ENCODE measurements at places on chromosomes 1 and 21. TPM values are rescaled to one million over a fixed set of nuclear protein-coding genes. Genes with fewer than 3 reads are reported as not detected.
A peak's percentile ranks its signal among the peaks of the same experiment; 100 is the strongest.

GRCh38 chr1:87202922-87203655 is 125.6 kb upstream of the LMO4 start:
- DNase-seq, result no peak

- DNase-seq, result no peak
Measured at GRCh38 chr21:41425588-41425953, 468 bp upstream of the MX1 start.

DNA sequence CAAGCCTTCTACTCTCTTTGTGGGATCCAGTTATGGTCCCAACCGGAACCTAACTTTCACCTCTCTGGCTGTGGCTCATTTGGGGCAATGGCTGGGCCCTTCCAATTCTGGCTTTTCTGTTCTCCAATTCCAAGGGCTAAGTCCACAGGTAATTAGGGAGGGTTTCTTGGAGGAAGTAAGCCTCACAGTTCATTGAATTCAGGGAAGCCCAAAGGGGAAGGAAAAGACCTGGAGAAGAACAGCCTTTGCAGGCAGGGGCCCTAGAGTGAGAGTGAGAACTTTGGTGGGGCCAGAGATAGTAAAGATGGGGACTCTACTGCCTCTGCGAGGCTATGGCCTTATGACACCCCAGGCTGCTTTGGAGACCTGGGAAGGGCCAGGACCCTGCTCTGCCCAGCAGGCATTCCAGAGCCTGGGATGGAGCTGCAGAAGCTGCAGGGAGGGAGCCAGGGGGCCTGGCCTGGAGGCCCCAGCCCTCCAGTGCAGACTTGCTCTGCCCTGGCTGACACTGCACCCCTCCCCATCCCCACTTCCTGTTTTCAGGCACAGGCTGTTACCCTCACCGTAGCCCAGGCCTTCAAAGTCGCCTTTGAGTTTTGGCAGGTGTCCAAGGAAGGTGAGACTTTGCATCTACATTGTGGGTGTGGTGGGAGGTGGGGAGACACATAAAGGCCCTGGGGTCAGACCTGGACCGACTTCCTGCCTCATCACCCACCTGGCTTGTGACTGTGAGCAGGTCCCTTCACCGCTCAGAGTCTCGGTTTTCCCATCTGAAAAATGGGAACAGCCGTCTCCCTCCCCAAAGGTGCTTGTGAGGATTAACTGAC is 18.9 kb downstream of the LDLRAP1 start:
- DNase-seq, result peak; percentile 92

GRCh38 chr1:176826265-176826664 is 338.2 kb downstream of the ASTN1 start:
- DNase-seq, result no peak

PTGER3 gene
- total RNA-seq, result not detected
